ENCODE measurements at places on chromosomes 2 and 18. TPM values are rescaled to one million over a fixed set of nuclear protein-coding genes. Genes with fewer than 3 reads are reported as not detected.

- DNase-seq = no peak
These were observed 62.3 kb downstream of the PLEKHA3 start for GRCh38 chr2:178542569-178542968.

The C18orf32 gene
- 50.2 TPM for total RNA-seq

The RGPD3 gene
- total RNA-seq = 0.48 TPM

- no peak for DNase-seq
These were observed 24.3 kb upstream of the VIT start for GRCh38 chr2:36672199-36672598.

DNA sequence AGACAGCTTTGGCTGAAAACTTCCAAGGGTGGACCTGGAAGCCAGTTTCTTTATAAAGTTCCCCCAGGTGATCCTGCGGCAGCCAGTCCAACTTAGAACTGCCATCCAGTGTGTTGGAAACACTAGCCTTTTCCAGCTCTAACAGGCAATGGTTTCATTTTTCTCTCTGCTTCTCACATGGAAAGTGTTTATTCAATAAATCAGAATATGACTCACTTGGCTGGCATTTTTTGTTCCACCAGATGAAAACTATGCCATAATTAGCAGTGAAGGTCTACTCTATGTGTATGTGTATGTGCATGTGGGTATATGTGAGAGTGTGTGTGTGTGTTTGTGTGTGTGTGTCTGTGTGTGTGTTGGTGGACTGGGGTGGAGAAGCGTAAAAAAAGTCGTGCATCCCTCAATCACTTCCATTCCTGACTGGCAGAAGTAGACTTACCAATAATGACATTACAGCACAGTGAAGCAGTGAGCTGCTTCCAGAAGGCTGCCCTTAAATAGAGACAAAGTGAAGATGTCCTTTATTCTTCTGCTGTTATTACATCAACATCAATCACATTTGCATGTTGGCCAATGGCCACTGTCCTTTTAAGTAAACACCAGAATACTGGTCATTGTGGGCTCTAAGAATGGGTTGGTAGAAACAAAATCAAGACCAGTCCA is 90.9 kb upstream of the SETBP1 start:
- no peak for DNase-seq

- no peak for DNase-seq
These were observed 3.3 kb downstream of the PAX3 start for GRCh38 chr2:222295368-222296062.

DNA sequence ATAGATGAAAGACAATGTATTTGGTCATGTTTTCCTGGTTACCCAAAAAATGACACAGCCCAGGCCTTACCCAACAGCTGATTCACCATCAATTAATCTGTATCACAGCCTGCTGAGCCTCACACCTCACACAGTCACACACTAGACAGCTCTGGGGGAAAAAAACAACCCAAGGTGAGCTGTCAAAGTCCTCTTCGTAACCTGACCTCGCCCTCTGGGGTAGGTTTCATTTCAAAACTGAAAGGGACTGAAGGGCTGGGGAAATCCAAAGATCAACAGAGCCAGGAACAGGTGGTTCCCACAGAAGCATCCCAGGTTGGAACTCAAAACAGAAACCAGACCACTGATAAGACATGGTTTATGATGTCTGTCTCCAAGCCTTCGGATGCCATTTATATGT is 18.2 kb upstream of the PCBP1 start:
- DNase-seq = peak; percentile 70

- no peak for DNase-seq
These were observed 68.7 kb upstream of the SPRED2 start for GRCh38 chr2:65501074-65501473.

The GATA6 gene
- total RNA-seq = 76.3 TPM

The TCF7L1 gene
- total RNA-seq = 2.9 TPM

The STPG4 gene
- total RNA-seq = 0.64 TPM

DNA sequence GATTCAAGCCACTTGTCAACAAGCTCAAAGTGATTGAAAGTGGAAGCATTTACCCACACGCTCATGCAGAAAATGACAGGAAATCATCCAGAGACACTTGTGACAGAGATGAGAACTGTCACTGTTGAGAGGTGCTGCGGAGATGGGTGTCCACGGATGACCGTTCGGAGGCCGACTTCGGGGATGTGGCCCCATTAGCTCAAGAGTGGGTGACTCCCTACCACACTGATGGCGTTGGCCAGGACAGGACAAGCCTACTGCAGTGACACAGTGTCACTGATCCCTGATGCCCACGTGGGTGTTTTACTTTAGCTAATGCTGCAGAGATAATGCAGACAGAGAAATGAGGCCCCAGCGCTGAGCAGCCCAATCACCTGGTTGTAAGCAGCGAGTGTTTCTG is 81.5 kb upstream of the YWHAQ start:
- no peak for DNase-seq

GRCh38 chr2:24088821-24089359 is 4.3 kb upstream of the TP53I3 start:
- DNase-seq = no peak

The PCARE gene
- under 0.01 TPM for total RNA-seq

GRCh38 chr2:43104763-43105162 is 121.6 kb downstream of the ZFP36L2 start:
- DNase-seq = no peak

DNA sequence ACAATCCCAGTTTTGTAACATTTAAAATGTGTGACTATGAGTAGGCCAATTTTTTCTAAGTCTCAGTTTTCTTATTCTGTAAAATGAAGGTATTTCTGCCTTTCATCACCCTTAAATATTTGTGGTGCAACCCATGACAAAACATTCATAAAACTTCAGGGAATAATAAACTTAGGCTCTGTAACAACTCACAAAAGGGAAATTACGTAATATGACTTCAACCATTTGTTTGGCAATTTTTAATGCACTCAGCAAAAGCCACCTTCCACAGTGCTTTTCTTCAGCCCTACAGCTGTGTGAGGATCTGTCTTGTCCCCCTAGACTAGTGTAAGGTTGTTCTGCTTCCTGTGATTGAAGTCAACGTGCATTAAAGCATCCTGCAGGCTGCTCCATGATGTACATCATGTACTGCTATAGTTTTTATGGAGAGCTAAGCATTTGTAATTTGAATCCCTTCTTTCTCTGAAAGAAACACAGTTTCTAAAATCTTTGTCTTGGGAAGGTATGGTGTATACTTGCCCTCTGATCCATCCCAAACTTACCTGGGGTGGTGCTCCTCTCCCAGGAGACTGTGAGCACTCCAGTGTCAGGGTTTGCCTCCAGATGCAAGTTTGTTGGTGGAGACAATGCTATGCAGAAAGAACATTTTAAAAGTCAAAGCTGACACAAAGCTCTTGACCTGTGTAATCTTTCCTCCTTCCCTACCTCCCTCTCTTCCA is 39.1 kb downstream of the FN1 start:
- no peak for DNase-seq

DNA sequence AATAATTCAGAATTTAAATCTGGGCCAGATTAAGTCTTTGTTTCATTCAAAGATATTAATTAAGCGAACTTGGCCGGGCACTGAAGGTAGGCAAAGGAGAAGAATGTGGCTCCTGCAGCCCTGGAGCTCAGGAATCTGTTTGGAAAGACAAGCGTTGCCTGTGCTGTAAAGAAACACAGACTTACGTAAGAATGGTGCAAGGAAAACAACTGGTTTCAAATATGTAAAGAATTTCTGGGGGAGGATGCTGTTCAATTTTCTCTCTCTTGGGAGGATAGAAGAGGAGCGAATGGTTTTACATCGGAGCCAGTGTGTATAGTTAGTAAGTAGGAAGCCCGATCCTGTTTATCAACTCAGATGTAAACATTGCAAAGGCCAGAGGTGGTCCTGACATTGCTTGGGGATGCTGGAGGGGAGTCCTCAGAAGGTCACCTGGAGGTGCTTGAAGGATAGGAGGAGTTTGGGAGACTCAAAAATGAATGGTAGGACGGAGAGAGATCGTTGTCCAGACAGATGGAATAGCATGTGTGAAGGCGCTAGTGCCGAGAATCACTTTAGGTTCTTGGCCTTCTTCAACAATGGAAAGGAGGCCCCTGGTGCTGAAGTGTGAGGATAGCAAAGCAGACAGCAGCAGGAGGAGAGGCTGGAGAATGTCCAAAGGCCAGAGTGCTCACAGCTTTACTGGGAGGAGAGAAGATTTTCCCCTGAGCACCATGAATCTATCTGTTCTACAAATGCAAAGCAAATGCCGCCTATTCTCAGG is 456.1 kb downstream of the LPIN1 start:
- no peak for DNase-seq

Data from transverse colon (tissue), 4 donors.